AG09319 (cell line): ENCODE measurements at places on chromosomes 7 and 10.

DNA sequence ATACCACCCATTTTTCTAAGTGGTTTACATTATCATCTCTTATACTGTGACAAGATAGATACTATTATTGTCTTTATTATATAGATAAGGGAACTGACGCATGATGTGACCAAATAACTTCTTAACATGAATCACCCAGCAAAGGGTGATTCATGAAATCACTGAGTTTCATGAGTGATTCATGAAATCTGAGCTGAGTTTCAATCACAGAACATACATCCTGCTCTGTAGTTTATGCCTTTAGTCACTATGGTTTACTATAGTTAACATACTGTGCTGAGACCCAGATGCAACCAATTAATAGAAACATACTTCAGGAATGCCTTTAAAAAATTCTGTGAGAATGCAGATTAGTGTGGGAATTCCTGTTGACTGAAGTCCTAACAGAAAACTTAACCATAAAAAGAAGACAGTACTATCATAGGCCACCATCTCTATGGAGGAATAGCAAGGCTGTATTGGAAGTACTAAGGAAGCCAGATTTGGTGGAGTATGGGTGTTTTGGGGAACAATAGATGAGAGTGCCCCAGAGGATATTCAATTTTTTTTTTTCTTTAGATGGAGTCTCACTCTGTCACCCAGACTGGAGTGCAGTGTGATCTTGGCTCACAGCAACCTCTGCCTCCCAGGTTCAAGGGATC lies 43.1 kb upstream of the SEMA3A start:
- DNase-seq: peak; percentile 53

- no peak for DNase-seq
These were observed 15.2 kb upstream of the TPST1 start for GRCh38 chr7:66189695-66190503.

GRCh38 chr7:35725280-35725680 lies 30.3 kb upstream of the HERPUD2 start:
- DNase-seq: no peak

GRCh38 chr7:6246251-6246917 lies 26.0 kb downstream of the CYTH3 start:
- DNase-seq: no peak

- DNase-seq: no peak
These were observed 135.5 kb upstream of the IMMP2L start for GRCh38 chr7:111697771-111698170.

DNA sequence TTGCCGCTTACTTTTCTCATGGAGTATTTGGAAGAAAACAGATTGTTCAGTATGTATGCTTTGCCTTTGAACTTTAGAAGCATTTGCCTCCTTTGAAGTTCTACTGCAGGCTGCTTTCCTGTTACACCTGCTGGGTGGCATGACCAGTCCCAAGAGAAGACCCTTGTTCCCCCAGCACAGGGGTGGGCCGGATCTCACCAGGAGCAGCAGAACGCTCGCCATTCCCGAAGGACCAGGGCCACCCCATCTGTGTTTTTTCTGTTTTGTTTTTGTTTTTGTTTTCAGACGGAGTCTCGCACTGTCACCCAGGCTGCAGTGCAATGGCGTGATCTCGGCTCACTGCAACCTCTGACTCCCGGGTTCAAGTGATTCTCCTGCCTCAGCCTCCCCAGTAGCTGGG lies 493.6 kb downstream of the PTPRN2 start:
- no peak for DNase-seq

DNA sequence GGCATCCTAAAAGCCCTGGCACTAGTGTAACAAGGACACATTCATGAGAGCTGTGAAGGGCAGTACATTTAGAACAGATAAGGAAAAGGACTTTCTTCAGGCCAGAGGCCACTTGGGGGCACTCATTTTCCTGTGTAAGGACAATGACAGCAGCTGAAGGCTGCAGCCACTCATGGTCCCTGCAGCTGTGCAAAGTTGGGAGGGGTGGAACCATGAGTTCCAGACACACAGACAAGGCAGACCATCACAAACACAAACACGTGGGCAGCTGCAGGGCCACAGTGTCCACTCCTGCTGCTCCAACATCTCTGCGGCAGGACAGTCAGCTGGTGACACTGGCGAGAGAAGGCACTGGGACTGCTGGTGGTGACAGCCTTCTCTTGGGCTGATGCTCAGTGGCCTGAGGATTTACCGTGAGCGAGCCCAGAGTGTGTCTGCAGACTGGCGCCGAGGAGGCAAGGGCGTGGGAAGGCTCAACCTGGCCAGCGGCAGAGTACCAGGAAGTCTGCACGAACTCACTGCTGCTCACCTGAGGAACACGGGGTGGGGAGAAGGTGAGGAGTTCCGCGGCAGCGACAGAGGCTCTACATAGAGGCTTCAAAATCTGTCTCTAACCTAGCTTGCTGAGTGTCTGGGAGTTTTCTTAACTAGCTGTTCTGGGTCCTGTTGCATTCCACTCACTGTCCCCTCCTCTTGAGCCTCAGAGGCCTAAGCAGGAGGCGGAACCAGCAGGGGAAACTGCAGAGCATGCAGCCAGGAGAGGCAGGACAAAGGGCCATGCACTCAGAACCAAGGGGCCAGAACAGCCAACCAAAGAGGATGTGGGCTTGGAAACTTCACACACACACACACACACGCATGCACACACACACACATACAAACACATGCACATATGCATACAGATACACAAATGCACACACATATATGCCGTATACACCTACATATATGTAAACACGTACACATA lies 76.5 kb upstream of the DDC start:
- no peak for DNase-seq

DNA sequence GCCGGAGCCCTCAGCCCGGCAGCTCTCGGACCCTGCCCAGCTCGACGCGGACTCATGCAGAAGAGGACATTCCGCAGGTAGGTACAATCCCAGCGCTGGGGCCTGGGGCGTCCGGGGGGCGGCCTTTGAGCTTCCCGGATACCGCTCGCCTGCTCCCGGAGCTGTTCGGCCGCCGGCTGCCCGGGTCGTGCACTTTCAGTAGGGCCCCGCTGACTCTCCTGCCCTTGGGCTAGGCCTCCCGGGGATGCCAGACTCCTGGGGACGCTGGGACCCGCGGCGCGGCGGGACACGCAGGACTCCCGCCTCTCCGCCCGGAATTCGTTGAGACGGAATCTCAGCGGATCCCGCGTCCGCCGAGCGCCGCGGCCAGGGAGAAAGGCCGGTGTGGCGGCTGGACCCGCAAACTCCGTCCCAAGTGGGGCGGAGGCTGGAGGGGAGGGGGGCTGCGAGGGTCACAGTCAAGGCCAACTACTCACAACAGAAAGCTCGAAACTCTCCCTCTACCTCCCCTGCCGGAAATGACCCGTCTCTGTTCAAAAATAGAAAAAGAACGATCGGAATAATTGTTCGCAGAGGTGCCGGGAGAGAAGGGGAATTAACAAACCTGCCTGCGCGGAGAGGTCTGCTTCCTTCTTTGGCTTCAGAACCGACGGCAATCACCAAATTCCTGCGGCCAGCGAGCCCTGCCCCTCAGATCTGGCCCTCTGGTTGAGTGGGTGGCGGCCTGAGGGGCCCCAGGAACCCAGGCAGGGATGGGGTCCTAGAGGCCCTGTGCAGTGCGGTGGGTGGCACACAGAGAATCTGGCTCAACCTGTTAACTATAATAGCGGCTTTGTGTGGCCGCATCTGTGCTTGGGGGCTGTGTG lies 9.2 kb downstream of the TLX1 start:
- DNase-seq: no peak

DNA sequence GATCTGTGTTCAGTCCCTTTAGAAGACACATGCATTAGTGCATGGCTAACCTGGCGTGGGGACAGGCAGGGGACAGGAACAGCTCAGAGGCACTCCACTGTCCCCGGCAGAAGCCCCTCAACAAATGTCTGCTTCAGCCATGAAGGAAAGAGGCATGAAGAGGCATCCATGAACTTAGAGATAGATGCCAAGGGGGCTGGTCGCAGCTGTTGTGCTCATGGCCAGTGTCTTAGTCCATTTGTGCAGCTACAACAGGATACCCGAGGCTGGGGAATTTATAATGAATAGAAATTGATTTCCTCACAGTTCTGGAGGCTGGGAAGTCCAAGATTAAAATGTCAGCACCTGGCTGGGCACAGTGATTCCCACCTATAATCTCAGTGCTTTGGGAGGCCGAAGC lies 14.5 kb upstream of the GNA12 start:
- DNase-seq: no peak

DNA sequence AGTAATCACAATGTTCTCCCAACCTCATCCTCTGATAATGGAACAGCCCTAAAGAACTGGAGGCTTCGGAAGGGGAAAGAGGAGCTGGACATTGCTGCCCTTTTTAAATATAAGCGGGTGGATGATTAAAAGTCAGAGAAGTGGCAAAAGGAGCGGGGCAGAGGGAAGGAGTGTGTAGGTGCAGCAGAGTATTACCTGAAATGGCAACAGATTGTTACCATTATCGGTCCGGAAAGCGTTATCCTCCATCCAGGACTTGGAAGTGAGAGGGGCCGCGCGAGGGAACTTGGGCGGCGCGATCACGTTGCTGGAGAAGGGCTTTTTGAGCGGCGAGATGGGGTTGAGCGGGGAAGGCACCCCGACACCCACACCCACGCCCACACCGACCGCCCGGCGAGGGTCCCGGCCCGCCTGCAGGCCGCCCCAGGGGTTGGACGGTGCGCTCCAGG lies 51.7 kb downstream of the CPEB3 start:
- no peak for DNase-seq

DNA sequence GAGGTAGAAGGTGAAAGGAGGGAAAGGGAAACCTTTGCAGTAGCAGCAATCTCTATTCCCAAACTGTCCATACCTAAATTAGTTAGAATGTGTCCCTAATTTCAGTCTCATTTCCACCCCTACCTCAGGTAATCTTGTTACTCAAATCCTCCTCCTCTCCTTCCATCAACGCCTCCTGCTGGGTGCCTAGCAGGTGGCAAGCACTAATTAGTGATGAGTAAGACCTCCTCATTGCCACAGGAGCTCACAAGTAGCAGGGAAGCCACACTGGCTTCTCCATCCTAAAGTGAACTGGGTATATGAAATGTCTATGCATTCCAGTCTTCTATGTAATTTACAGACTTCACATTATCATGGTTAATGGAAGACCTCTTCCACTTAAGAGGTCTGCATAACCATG lies 25.7 kb upstream of the FAM133B start:
- DNase-seq: no peak
